ENCODE measurements at places on chromosomes 2 and 18.

- no peak for DNase-seq
These were observed 353.4 kb downstream of the TGIF1 start for GRCh38 chr18:3803350-3803749.

- peak; percentile 44 for DNase-seq
These were observed 32.8 kb downstream of the AOX1 start for GRCh38 chr2:200618590-200619021.

- DNase-seq, result peak; percentile 94
These were observed 80.9 kb downstream of the NABP1 start for GRCh38 chr2:191758518-191759507.

DNA sequence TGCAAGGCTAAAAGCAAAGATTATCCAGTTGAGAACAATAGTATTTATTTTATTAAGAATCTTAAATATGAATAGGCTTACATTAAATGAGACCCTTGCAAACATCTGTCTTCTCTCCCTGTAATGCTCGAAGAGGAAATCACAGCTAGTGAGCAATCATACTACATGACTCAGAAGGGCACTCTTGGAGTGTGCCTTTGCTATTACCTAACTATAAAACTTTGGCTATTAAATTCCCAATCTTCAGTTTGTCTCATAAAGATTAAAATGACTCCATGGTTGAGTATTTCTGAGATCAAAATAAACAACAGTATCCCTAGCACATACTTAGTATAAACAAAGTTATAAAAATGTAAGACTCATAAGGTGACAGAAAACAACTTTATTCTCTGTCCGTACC is 296.9 kb downstream of the KCNJ3 start:
- DNase-seq, result no peak

- no peak for DNase-seq
These were observed 65.2 kb downstream of the PLCL1 start for GRCh38 chr2:197869501-197870111.
